ENCODE measurements at places on chromosomes 1 and 21.

DNA sequence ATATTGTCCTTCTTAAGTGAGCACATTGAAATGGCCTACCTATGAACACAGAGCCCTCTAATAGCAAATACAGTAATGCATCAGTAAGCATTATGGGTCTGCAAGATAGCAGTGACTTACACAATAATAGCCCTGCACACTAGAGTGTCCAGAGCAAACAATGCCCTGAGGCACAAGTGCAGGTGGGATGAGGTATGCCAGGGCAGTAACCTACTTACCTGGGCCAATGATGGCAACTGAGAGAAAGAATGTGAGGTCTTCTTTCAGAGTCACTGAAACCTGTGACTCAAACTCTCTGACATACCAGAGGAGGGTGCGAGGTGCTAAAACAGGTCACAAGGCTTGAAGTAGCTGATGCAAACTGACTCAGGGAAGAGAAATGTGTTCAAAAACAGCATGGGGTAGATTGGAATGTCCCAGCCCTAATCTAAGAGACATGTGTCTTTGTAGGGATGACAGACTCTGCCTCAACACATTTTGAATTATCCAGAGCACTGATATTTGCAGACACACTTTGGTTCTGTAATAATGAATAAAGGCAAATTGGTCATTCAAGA, 168.5 kb upstream of the RUNX1 start:
- no peak for DNase-seq

DNA sequence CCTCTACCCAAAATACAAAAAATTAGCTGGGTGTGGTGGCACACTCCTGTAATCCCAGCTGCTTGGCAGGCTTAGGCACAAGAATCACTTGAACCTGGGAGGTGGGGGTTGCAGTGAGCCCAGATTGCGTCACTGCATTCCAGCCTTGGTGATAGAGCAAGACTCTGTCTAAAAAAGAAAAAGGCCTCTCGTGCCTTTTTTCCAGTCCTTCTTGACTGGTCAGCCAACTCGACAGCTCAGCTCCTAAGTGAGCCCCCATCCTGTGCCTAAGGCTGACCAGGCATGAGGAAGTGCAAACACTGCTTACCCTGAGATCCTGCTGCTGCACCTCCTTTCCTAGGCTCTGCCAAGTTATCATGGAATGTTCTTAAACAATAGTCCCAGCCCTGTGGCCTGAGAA, 10.1 kb upstream of the PROK1 start:
- peak; percentile 26 for DNase-seq

GRCh38 chr21:20617130-20617529, 381.1 kb upstream of the NCAM2 start:
- DNase-seq, result no peak

DNA sequence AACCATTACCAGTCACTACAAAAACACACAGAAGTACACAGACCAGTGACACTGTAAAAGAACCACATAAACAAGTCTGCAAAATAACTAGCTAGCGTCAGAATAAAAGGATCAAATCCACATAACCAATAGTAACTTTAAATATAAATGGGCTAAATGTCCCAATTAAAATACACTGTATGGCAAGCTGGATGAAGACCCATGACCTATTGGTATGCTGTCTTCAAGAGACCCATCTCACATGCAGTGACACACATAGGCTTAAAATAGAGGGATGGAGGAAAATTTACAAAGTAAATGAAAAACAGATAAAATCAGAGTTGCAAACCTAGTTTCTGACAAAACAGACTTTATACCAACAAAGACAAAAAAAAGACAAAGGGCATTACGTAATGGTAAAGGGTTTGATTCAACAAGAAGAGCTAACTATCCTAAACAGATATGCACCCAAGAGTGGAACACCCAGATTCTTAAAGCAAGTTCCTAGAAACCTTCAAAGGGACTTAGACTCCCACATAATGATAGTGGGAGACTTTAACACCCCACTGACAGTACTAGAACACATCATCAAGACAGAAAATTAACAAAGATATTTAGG, 196.9 kb downstream of the TBX15 start:
- no peak for DNase-seq
